Stimulated activated CD8-positive, alpha-beta memory T cell treated with anti-CD3 and anti-CD28 coated beads, Interleukin-15, amount 100 ng/mL, for 1 hour (primary cell): ENCODE measurements at places on chromosomes 11 and 22.

GRCh38 chr11:61713464-61713863, 33.3 kb downstream of the DAGLA start:
- DNase-seq: no peak

GRCh38 chr11:120224361-120224760, 13.5 kb downstream of the OAF start:
- no peak for DNase-seq

DNA sequence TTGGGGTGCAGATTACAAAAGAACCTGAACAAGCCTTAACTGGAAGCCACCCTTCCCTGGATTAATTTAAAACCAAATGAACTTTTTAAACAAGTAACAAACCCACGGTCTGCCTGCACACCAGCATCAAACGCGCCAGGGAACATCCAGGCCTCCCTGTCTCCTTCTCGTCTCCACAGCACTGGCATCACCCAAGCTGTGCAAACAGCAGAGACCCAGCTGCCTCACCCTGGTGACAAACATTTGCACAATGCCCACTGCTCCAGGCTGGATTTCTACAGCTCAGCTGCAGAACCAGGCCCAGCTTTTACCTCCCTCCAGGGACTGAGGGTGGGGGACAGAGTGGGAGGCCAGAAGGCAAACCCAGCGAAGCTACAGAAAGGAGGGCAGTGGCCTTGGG, 7.0 kb downstream of the RPL3 start:
- DNase-seq: no peak

GRCh38 chr11:22169833-22170232, 23.1 kb upstream of the ANO5 start:
- DNase-seq: no peak

DNA sequence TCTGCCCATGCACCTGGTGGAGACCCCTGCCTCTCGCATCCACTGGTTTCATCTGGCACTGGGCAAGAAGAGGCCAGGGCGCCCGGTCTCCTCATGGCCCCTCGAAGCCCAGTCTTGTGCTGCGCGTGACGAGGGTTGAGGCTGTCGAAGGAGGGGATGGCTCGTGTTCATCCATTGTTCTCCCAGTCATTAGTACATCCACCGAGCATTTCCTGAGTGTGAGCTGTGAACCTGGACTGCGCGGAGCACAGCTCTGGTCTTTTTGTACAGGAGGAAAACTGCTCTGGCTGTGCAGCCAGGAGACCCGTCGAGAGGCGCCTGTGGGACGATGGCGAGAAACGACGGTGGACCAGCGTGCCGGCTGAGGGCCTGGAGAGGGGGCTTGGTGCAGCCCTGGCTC, 6.8 kb downstream of the CACNA1I start:
- no peak for DNase-seq

- DNase-seq: no peak
Measured at GRCh38 chr22:46352691-46353386, 17.3 kb downstream of the TRMU start.
